Left hindlimb (tissue), 1 donor: ENCODE measurements at places on chromosomes 6 and 20.

- no peak for DNase-seq
Measured at GRCh38 chr6:51467231-51467952, 620.0 kb downstream of the PKHD1 start.

- no peak for DNase-seq
Measured at GRCh38 chr6:44439270-44440045, 52.0 kb downstream of the CDC5L start.

- no peak for DNase-seq
Measured at GRCh38 chr6:157716251-157716995, 106.6 kb upstream of the SNX9 start.

DNA sequence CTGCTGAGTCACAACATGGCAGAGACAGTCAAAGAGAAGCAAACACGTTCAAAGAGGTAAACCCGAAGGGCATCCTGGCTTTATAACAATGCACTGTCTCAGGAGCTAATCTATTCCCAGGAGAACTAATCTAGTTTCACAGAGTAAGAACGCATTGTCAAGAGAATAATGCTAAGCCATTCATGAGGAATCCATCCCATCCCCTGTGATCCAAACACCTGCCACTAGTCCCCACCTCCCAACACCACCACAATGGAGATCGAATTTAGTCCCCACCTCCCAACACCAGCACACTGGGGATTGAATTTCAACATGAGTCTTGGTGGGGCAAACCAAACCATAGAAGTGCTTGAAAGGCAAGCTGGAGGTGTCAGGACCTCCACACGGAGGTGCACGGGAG lies 231.5 kb upstream of the ID4 start:
- no peak for DNase-seq

GRCh38 chr20:208942-209566 lies 18.0 kb upstream of the DEFB129 start:
- DNase-seq: no peak

- no peak for DNase-seq
Measured at GRCh38 chr20:23623666-23624323, 14.0 kb downstream of the CST3 start.

DNA sequence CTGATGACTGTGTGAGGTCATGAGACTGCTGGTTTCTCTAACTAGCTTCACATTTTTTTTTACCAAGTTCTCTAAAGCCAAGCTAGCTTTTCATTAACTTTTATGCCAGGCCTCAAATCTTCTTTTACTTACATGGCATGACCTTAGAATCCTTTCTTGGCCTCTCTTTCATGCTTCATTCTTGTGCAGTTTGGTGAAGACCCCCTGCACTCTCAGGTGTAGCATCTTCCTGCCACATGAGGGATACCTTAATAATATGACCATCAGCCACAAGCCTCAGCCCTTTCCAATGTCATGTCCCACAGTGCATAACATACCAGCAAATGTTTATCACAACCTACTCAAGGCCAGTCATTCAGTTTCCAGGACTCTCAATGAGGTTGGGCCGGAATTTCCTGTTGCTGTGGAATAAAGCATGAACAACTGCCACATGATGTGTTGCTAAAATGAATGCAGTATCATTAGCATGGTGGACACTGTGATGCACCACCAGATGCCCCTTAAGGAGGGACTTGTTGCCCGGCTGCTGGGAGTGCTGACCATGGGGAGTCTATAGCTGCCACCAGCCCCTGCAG lies 72.2 kb downstream of the RIN2 start:
- no peak for DNase-seq

- no peak for DNase-seq
Measured at GRCh38 chr6:83592770-83593394, 80.5 kb downstream of the PRSS35 start.

DNA sequence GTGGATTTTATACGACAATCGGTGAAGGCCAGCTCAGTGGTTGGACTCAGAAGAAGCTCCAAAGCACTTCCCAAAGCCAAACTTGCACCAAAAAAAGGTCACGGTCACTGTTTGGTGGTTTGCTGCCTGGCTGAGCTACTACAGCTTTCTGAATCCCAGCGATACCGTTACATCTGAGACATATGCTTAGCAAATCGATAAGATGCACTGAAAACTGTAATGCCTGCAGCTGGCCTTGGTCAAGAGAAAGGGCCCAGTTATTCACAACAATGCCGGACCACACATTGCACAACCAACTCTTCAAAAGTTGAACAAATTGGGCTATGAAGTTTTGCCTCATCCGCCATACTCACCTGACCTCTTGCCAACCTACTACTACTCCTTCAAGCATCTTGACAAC lies 70.2 kb downstream of the FILIP1 start:
- no peak for DNase-seq

- peak; percentile 76 for DNase-seq
Measured at GRCh38 chr6:29005183-29005885, at the start of gene ZNF311. Gene ZNF311 (minus strand): TSS chr6:29005315. CDS start chr6:29003954, 1,361 bp downstream.

- no peak for DNase-seq
Measured at GRCh38 chr6:20565342-20565741, 31.1 kb downstream of the CDKAL1 start.

DNA sequence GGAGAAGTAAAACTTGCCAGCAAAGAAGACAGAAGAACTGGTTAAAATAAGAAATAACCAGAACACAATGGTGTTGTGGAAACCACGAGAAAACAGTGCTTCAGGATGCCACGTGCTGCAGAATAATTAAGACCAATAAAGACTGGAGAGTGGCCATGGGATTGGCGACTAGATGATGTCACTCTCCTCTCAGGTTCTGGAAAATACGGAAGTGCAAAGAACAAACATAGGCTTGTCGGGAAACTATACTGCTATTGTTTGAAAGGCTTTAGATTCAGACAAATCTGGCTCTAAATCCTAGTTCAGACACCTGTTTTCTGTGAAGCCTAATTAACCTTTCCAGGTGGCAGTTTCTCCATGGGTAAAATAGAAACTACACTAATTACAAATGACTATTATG lies 138.4 kb upstream of the STXBP5 start:
- DNase-seq: no peak

DNA sequence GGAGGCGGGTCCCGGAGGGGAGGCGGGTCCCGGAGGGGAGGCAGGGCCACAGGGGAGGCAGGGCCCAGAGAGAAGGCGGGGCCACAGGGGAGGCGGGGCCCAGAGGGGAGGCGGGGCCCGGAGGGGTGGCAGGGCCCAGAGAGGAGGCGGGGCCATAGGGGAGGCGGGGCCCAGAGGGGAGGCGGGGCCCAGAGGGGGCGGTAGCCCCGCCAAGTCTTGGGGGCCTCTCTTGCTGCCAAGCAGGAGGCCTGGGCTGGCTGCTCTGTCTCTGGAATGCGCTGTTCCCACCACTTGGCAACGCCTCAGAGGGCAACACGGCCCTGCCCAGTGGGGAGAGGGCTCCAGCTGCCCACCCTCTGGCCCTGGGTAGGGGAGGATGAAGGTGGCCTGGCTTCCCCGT lies 80.5 kb downstream of the YTHDF1 start:
- no peak for DNase-seq

GRCh38 chr6:335572-335971 lies 43.3 kb downstream of the DUSP22 start:
- peak; percentile 34 for DNase-seq

DNA sequence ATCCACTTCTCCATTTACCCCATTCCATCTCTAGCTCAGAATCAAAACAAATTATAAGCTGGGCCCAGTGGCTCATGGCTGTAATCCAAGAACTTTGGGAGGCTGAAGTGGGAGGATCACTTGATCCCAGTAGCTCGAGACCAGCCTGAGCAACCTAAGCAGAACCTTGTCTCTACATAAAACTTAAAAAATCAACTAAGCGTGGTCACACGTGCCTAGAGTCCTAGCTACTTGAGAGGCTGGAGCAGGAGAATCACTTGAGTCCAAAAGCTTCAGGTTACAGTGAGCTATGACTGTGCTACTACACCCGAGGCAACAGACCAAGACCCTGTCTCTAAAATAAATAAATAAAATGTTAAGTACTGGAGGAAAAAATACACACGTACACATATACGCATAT lies 74.7 kb upstream of the RUNX2 start:
- no peak for DNase-seq

DNA sequence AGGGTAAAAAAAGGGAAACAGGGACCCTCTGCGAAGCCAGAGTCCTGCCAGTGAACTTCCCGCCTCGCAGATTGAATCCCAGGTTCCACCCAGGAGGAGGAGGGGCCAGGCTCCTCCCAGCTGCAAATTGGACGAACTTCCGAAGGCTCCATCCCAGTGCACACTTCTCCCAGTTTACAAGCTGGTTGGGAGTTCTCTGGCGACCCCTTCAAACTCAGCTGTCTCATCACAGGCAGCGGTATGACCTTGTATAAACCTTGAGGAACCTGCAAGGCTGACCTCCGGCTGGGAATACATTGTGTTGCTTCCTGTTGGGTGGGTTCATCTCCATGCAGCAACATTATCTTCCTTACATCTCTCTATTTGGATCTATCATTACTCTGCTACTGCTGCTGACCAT lies 962.7 kb downstream of the GRIK2 start:
- no peak for DNase-seq

DNA sequence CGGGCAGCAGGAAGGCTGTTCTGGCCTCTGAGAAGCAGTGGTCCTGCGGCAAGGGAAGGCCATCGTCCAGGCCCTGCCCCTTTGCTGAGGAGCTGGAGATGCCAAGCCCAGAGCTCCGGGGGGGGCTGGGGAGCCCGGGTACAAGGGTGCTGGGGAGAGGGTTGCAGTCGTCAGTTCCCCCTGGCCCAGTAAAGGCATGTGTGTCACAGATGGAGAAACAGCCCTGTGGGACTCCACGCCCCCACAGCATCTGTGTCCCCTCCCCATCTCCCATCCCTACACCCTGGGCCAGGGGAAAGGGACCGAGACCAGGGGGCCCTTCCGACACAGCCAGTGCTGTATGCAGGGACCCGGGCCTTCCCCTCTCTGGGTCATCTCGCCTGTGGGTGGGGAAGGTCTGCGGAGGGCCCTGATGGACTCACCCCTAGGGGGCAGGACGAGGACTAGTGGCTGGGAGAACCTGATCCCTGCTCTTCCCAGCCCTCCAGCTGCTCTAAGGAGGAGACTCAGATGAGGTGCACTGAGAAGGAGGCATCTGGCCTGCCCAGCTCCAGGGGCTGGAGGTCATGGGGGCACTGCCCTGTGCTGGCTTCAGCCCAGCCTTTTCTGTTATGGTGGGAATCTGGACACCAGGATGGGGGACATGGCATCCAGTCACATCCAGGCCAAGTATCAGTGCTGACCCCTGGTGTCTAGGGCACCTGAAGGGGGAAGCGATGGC lies 609 bp downstream of the MYL9 start:
- peak; percentile 40 for DNase-seq

DNA sequence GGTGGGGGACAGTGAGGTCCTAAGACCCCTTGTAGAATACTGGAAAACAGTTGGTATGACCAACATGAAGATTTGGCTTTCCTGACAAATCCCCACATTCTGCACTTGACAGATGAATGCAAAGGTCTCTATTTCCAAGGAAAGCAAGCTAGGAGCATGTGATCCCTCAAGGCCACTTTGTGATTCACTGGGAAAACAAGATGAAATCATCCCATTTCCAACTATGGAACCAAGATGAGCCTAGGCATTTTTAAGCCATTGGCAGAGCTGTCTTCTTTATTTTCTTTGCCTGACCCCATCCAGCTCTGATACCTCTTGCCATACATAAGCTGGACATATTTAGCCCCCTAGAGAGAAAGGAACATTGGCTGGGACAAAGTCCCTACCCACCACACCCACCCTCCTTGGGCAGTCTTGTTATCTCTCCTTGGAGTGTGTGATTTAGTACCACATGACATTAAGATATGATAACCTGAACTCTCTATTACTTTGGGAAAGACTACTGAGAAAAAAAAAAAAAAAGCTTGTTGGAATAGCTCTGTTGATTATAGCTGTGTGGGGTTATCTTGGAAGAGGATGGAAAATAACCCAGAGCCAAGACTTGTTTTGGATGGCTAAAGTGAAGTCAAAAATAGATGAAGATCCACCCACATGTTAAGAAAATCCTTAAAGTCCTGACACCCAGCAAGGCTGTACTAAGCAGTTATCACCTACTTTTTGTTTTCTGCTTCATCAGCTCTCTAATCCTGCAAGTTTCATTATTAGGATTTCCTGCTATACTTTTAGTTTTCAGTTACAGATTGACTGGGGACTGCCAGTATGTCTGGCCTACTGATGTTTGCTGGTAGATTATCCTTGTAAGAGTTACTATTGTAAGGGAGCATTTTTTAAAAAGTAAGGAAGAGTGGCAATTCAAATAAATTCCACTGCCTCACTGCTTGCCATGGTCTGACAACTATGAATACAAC lies 90.1 kb upstream of the PREP start:
- DNase-seq: no peak

DNA sequence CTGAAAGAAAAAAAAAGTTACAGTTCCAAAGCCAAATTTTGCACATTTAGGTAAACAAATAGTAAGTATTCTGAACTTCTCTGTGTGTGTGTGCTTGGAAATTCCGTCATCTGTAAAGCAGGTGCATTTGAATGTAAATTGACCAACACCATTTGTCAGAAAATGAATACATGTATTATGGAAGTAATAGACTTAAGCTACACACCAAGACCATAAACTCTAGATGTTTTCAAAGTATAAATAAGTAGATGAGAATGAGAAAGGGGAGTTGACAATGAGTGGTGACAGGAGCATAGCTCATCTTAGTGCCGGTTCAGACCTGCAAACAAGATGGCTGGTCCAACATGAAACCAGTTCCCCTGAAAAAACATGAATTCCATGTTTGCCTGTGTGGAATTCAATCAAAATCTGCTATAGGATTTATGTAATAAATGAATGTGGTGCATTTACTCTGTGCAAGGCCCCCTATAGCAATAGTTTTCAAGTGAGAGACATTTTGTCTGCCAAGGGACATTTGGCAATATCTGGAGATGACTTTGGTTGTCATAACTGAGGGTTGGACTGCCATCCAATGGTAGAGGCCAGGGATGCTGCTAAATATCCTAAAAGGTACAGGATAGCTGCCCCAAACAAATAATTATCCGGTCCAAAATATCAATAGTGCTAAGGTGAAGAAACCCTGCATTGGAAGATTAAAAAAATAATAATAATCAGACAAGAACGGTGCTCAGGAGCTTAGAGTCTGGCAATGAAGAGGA lies 11.0 kb upstream of the FILIP1 start:
- DNase-seq: no peak

- no peak for DNase-seq
Measured at GRCh38 chr6:15524861-15525401, 137.9 kb downstream of the DTNBP1 start.

GRCh38 chr6:72140795-72141194 lies 254.4 kb downstream of the RIMS1 start:
- DNase-seq: no peak

GRCh38 chr6:42988486-42989020 lies 4.2 kb downstream of the PPP2R5D start:
- DNase-seq: no peak

- no peak for DNase-seq
Measured at GRCh38 chr6:124741341-124741740, 220.9 kb upstream of the RNF217 start.

DNA sequence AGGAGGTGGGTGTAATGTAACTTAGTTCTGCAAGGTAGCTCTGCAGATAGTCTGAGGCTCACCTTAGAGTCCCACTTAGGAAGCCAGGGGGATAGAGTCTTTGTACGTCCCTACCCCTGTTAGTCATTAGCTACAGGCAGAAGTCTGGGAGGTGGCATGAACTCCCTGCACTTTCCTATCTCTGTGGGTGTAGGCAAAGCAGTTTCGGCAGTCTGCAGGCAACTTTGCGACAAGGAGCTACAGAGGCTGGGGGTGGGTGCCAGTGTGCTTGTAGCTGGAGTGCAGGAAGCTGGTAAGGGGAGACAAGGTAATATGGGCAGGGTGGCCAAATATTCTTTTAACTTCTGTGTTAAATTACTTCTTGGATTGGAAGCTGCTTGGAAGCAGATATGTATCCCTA lies 45.7 kb downstream of the NKAIN2 start:
- no peak for DNase-seq

- DNase-seq: no peak
Measured at GRCh38 chr6:25053875-25054371, 118.2 kb upstream of the RIPOR2 start.
